WERI-Rb-1 (cell line): ENCODE measurements at places on chromosomes 7 and 10.

DNA sequence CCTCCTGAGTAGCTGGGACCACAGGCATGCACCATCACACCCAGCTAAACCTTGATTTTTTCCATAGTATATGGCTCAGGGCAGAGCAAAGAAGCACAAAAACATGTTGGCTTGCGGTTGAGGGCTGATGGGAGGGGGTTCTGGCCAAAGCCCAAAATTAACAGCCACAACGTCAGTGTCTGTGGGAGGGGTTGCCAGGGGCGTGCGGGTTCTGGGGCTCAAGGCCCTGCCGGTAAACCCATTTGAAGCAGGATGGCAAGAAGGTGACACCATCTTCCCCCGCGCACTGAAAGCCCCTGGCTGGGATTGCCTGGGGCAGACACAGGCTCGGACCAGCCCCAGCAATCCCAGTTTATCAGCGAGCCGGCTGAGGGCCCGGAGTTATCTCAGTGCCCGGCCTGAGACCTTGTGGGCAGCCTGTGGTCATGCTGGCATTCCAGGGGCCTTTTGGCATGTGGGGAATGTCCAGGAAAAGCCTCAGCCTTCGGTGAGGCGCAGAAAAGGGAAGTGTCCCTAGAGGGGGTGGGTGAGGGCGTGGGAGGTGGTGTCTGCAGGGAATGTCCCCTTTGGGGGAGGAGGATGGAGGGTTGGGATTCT is 167.7 kb upstream of the TNRC18 start:
- DNase-seq: no peak

DNA sequence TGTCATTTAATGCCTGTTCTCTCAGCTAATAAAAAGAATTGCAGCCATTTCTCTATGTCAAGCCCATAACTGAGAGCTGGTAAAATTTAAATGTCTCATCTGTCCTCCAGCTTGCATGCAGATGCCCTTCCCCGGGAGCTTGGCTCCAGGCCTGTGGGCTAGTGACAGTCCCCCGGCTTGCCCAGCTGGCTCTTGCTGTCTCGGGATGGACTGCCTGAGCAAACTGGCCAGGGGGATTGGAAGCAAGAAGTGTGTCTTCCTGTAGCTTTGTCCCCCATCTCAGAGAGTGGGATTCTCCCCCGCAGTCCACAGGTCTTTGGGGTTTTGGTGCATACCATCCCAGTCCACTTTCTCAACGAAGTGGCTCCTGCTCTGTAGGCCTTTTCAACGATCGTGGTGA is 53.9 kb upstream of the HMX3 start:
- DNase-seq: no peak

GRCh38 chr10:78520737-78521430 is 487.2 kb downstream of the RPS24 start:
- peak; percentile 49 for DNase-seq

- no peak for DNase-seq
Observed at GRCh38 chr10:55091691-55092328, 290.8 kb upstream of the PCDH15 start.

DNA sequence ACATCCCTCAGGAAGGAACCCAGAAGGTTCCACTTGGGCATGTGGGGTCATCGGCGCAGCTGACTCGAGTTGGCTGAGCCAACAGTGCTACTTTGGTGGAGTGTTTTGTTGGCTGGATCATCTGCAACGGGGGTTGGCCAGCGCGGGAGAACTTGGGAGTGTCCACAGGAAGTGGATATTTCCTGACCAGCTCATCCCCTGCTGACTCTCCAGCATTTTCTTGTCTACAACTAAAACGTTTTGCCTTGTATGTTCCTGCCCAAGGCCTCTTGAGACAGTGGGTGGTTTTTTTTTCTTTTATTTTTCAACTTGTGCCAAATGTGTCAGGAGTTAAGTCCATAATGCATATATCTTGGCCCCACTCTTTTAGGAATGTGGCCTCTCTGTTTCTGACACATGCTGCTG is 208.6 kb downstream of the ZNF365 start:
- DNase-seq: no peak

GRCh38 chr7:27245124-27245797 is 2.7 kb downstream of the EVX1 start:
- no peak for DNase-seq

DNA sequence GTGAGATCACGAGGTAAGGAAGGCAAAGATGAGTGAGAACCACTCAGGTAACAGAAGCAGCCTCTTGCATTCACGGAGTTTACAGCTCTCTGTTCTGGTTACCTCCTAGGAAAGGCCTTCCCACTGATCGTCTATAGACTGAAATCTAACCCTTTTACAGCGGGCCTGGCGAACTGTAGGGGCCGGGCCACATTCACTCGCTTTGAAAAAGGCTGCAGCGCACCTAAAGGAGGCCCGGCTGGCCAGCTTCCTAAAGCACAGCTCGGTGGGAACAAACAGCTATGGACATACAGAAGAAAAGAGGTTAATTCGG is 565 bp downstream of the ATP5MK start:
- DNase-seq: no peak

GRCh38 chr7:151115121-151115835 is 29.0 kb downstream of the AGAP3 start:
- DNase-seq: no peak

- DNase-seq: no peak
Observed at GRCh38 chr7:105454095-105454747, 65.5 kb upstream of the SRPK2 start.

DNA sequence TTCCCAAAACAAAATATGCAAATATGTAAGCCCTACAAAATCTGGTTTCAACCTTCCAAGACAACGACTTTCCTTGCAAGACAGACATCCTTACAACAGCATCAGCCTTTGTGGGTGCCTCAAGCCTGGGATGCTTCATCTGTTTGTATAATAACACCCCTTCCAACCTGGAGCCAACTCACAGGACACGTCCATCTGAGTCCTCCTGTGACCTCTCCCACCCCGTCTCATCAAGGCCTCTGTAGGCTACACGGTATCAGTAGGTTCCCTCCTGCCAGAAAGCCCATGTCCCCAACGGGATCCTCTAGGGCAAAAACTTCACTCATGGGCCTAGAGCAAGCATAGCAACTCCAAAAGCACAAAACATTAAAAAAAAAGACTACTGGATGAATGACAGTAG is 173.2 kb downstream of the TNS3 start:
- DNase-seq: no peak

GRCh38 chr10:113554214-113554613 is 1.4 kb downstream of the HABP2 start:
- DNase-seq: no peak

DNA sequence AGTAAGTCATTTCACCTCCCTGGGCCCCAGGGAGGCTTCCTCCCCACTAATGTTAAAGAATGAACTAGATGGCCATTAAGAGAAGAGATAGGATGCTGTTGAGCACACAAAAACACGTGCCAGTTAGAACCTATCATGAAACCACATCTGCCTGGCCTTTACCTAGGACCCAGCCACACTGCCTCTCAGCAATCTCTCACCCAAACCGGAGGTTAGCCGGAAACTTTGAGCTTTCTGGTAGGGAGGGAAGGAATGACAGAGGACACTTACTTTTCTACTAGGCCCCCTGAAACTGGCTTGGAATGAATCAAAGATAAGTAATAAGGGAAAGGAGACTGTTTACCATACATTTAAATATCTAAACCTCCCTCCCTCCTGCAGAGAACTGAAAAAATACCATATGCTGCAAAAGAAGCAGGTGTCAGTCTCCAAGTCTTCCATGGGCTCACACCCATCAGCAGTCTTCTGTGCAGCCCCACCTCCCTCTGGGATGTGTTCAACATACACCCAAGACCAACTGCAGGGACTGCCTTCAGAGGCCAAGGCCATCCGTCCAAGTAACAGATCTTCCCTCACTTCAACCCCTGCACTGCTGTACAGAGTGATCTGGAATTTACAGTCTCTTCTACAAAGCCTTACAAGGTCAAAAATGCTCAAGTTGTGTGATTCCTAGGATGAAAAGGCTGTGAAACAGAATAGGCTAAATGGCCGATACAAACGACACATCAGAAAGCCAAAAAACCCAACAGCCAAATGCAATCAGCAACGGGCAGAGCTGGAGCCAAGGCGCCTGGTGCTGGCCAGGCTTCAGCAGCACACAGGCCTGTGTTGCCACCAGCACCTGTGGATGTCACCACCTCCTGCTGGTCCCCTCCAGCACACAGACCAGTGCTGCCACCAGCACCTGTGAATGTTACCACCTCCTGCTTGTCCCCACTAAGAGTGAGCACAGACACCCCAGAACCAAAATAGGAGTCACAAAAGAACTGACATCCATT is 42.4 kb downstream of the SORBS1 start:
- no peak for DNase-seq

- DNase-seq: no peak
Observed at GRCh38 chr7:151708610-151709009, 168.3 kb downstream of the PRKAG2 start.

DNA sequence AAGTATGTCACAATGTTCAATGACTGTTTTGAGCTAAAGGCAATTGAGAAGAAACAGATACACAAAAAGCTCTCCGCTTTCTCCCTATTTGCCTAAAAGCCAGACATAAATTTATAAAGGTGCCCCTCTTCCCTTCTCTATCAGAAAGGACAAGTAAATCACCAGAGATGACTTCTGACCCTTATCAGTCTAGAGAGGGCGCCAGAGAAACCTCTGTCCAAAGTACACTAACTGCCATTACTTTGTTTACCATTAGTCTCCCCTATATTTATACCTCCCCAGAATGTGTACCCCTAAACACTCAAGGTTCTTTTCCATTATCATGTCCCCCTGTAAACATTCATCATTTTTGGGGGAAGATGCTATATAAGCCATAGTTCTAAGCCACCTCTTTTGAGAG is 49.3 kb downstream of the TPK1 start:
- DNase-seq: no peak

DNA sequence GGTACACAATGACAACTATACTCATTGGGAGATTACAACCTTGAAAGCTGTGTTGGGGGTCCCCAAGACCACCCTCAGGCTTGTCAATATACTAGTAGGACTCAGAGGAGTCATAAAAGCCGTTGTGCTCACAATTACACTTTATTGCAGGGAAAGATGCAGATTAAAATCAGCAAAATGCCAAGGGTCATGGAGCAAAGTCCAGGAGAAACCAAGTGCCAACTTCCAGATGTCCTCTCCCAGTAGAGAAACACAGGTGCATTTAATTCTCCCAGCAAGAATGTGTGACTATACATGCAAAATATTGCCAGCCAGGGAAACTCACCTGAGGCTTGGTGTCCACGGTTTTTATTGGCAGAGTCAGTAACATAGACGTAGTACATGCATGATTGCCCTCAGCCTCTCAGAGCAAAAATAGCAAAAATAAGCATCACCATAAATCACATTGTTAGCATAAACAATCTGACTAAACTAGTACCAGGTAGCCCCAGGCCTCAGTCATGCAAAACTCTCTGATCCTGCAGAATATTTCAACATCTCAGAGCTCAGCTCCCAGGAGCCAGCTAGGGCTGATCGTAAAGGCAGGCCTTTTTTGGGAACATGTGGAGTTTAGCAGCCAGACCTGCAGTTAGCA is 50.7 kb downstream of the VIM start:
- no peak for DNase-seq

DNA sequence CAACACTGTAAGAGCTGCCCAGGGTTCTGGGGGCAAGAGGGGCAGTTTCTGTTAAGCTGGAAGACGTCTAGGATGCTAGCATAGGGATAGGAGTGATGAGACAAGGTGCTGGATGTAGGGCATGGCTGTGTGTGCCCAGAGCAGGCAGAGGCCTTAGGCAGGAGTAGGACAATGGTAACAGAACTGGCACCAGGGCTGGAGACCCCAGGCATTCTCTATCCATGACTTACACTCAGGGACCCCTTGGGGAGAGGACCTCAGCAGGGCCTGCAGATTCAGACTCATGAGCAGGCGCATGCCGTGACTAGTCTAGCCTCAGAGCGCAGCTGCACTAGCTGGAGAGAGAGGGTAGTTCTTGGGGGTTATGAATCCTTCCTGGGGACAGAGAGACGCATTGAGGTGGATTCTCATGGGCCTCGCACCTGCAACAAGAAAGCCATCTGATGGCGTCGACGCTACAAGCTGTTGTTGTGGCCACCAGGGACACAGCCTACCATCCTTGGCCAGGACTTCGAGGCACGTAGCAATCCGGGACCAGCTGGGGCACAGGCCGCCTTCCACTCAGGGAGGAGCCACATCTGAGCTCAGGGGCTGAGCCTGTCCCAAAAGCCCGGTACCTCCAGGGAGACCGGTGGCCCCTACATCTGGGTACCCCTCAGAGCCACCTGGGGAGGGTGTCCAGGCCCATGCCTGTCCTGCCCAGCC is 474.1 kb downstream of the PTPRN2 start:
- DNase-seq: no peak

DNA sequence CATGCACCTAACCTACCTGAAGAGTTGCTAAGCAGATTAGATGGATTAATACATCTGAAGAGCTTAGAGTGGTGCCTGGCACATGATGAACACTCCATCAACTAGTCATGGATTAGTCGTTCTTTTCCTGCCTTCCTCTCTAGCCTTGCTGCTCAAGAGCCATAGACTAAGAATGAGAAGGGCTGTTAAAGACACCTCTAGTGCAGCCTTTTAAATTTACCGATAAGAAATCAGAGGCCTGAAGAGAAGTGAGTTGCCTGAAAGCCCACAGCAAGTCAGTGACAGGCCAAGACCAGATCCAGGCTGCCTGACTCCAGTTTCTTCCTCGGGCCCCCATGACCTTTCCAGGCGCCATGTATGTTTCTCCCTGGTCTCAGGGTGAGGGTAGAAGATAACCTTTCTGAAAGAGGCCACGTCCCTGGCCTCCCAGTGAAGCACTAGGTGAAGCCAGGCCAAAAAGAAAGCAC is 6.5 kb downstream of the TSPAN15 start:
- DNase-seq: peak; percentile 56

GRCh38 chr10:78972160-78972946 is 96.4 kb upstream of the ZMIZ1 start:
- DNase-seq: peak; percentile 49

- no peak for DNase-seq
Observed at GRCh38 chr7:21867226-21867625, 78.5 kb downstream of the CDCA7L start.
